ENCODE measurements at places on chromosomes 3 and 15.

DNA sequence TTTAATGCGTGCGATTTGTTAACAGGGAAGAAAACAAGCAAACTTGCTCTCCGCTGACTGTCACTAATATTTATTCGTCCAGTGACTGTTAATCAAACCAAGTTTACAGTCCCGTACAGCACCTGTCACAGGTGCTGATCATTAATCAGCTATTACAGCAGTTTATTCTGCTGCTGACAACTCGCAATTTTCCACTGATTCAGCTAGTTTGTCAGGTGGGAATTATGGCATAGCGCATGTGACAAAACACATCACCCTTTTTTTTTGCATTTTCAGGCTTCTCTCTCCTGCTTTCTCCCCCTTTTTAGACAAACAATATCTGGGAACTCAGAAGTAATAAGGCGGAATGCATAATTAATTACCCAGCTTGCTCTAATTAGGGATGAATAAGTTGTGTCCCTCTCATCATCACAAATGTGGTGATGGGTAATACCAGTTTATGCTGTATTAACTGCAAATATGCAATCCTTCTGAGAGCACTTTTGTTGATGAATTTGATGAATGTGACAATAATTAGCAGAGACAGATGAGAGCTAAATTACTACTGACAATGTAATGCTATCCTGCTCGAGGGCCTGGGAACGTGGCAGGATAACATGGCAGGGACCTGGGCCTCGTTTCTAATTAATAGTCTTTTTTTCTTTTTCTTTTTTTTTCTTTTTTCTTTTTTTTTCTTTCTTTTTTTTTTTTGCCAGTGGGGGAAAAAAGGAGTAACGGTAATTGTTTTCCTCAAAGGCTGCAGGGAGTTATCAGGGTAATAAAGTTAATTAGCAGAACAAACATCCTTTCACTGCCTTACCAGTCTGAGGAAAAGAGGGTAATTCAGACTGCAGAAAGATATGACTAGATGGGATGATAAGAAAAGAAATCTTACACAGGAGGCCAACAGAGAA is 150.3 kb upstream of the SOX2 start:
- no peak for DNase-seq

GRCh38 chr3:176798680-176799079 is 398.6 kb downstream of the TBL1XR1 start:
- DNase-seq: no peak

- no peak for DNase-seq
These were observed 7.5 kb downstream of the GOLIM4 start for GRCh38 chr3:168088106-168088720.

DNA sequence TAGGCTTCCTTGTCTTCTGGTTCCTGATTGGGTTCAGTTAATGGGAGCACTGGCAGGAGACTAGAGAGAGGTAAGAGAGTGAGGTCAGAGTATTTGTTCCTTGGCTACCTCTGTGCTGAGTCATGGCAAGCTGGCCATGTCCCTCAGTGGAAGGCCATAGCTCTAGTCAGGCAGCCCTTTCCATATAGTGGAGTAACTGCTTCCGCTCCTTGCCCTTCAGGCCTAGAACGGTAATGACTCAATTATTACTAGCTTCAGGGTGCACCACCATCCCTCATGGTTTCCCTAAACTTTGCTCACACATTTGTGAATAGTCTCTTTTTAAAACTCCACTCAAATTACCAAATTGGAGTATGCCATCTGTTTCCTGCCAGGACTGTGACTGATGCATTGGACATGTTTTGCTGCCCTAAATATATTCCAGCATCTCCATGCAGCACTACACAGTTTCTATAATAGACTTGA is 10.5 kb upstream of the ANO10 start:
- DNase-seq: no peak

DNA sequence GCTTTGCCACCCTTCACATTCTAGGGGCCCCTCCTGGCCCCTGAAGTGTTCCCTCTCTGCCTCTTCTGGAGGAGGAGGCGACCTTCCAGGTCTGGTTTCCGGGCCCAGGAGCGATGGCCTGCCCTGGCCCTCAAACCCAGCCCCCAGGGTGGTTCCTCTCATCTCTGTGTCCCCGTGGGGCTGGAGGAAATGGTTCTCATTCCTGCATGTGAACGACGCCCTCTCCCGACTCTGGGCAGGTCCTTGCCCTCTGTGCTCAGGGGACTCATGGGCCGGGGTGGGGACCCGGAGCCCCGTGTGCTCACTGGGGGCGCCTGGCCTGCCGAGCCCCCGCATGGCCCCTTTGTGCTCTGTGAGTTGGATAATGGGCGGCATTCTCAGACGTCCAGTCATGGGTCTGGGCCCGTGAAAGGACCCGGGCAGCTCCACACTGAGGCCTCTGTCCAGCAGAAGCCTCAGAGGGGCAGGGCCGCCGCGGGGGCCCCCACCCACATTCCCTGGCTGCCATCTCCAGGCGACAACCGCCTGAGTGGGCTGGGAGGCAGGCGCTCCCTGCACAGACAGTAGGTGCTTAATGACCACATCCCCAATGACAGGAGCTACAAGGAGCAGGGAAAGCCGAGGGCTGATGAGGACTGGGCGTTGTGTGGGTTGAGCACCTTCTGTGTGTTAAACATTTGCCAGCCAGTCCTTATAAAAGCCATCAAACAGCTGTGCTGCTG is 5.5 kb upstream of the PLXND1 start:
- DNase-seq: no peak
